Activated CD4-positive, alpha-beta T cell treated with anti-CD3 and anti-CD28 coated beads, Interleukin-2, amount 50 U/mL, for 16 hours (primary cell): ENCODE measurements at places on chromosomes 4 and X.

DNA sequence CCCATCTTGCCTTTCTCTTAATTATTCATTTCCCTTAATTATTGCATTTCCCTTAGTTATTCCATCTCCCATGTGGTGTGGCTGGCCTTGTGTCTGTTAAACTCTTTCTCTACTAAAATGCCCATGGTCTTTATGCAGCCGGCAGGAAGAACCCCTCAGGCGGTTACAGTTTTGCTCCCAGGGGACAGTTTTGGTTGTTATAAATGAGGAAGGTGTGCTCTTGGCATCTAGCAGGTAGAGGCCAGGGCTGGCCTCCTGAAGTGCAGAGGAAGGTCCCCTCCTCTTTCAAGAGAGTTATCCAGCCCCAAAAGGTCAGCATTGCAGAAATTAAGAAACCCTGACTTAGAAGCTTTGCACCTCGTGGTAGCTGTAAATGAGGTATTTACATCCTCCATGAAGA, 18.0 kb downstream of the TBL1X start:
- DNase-seq = no peak

GRCh38 chr4:54484383-54484782, 173.4 kb upstream of the KIT start:
- DNase-seq = no peak

DNA sequence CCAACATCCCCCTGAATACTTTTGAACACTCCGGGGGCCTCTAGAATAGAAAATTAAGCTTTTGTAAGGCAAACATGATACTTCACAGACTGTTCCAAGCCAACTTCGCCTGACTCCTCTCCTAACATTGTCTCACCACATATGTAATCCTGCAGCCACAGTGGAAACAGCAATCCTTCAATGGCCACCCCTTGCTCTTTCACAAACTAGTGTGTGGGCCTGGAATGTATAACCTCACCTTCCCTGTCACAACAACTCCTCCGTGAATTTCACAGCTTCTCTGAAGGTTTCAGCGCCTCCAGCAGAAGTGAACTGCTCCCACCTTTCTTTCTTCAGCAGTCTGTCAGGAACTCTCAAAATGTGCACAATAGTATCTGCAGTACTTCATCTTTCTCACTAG, 185.1 kb downstream of the ADGRL3 start:
- DNase-seq = no peak

DNA sequence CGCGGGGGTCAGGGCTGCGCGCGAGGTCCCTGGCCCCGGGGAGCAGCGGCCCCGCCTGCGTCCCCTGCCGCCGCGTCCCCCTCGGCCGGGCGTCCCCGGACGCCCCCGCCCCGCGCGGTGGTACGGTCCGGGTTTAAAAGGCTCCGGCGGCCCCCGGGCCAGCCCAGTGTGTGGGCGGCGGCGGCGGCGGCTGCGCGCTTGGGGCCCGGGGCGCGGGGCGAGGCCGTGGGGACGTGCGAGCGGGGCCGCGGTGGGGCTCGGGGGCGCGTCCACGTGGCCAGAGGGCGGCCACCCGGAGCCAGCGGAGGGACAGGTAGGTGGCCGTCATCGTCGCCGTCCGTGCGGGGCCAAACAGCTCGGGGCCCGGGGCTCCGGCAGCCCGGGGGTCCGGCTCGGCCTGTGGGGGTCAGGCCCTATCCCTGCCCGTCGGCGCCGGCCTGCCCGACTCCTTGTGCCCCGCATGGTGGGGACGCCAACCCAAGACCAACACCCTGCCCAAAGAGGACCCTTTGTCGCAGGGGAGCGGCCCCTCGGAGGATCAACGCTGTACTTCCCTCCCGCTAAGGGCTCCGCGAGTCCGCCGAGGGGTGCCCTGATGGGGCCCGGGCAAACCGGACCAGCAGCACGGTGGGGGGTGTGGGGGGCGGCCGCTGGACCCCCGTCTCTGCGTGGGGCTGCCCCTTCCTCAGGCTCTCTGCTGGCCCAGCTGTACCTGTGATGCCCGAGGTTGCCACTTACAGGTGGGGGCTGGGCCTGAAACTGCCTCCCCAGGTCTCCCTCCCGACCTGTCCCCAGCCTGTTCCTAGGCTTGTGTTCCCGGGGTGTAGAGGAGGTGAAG, at the start of gene PLXNA3:
Gene PLXNA3 (plus strand): TSS at position 166 of the 838 bp plus-strand sequence. CDS start 1,903 bp downstream, outside the sequence.
- DNase-seq = peak; percentile 35

DNA sequence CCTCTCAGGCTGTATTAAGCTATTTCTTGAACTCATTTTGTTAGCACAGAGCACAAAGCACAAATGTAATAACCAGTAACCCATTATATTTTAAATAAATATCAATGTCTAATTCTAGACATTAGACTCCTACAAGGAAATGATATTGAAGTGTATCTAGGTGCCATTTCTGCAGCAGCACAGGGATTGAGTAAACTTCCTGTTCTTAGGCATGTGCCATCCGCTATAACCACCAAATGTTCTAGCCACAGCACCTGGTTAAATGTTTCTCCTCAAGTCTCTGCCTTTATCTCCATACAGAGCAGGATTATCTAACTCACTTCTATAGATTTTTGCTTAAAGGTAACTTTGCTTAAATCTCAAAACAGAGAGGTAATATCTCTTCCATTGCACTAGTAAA, 51.4 kb downstream of the SGMS2 start:
- DNase-seq = no peak

- DNase-seq = no peak
Measured at GRCh38 chr4:61223385-61223784, 23.3 kb downstream of the ADGRL3 start.

- no peak for DNase-seq
Measured at GRCh38 chr4:164501074-164501473, 252.9 kb upstream of the SMIM31 start.

DNA sequence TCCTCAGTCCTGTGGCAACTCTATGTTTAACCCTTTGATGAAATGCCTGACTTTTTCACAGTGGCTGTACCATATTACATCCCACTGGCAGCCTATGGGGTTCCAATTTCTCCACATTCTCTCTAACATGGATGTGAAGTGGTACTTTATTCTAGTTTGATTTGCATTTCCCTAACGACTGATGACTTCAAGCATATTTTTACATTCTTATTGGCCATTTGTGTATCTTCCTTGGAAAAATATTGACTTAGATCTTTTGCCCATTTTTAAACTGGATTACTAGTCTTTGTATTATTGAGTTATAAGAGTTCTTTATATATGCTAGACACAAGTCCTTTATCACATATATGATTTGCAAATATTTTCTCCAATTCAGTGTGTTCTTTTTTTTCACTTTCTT, 2.1 kb upstream of the RAB39B start:
- no peak for DNase-seq

GRCh38 chr4:139207247-139207646, 30.2 kb upstream of the ELF2 start:
- DNase-seq = no peak

DNA sequence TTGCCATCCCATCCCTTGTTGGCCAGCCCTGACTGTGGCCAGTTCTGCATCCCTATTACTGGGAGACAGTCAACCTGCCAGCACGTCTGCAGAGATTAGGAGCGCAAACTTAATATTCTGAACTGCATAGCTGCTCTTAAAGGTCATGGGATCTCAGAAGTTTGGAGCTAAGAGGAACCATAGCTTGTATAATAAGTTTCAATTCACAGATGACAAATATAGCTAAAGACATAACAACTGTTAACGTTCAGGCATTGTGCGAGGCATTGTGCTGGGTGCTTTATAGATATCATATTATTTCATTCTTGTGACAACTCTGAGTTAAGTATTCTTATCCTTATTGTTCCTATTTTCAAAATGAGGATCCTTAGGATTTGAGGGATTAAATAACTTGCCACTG, 3.7 kb downstream of the SCARB2 start:
- no peak for DNase-seq

- no peak for DNase-seq
Measured at GRCh38 chrX:120774606-120775005, 101.1 kb downstream of the CT47B1 start.

GRCh38 chr4:174805746-174806145, 23.3 kb downstream of the GLRA3 start:
- DNase-seq = no peak

DNA sequence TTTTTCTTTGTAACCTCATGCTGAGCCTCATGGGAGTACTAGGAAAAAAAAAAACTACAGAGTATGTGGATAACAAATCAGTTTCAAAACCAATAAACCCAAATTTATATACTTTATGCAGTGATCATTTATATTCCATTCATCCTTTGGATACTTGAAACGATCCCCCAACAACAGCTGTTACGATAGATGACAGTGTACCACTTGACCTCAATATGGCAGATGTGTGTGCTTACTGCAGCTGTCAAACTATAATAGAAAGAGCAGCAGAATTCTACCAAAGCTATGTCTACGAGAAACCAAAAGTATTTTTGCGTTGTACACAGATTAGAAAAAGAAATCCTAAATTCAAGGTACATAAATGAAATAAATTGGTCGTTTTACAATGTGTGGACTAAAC, 337.8 kb downstream of the PDGFC start:
- no peak for DNase-seq

DNA sequence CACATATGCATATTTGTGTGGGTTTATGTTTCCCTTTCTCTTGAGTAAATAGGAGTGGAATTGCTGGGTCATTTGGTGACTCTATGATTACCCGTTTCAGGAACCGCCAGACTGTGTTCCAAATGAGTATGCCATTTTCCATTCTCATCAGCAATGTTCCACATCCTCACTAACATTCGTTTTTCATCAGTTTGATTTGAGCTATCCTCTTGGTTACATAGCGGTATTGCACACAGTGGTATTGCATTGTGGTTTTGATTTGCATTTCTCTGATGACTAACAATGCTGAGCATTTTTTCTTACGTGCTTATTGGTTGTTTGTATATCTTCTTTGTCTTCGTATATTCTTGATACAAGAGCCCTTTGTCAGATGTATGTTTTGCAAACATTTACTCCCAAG, 218.0 kb upstream of the AMOT start:
- peak; percentile 60 for DNase-seq

DNA sequence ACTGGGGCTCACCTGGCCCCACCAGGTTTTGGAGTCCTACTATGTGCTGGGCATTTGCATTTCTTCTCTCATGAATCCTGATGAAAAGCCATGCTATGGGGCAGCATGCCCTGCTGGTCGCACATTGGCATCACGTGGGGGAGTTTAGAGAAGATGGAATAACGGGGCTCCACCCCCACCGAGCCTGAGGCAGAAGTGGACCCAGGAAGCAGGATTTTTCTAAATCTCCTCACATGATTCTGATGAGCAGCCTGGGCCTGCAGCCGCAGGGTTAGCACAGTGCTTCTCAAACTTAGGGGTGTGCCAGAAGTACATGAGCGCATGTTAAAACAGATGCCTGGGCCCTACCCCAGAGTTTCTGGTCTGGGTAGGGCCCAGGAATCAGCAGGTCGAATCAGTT, 4.6 kb upstream of the SORCS2 start:
- no peak for DNase-seq

DNA sequence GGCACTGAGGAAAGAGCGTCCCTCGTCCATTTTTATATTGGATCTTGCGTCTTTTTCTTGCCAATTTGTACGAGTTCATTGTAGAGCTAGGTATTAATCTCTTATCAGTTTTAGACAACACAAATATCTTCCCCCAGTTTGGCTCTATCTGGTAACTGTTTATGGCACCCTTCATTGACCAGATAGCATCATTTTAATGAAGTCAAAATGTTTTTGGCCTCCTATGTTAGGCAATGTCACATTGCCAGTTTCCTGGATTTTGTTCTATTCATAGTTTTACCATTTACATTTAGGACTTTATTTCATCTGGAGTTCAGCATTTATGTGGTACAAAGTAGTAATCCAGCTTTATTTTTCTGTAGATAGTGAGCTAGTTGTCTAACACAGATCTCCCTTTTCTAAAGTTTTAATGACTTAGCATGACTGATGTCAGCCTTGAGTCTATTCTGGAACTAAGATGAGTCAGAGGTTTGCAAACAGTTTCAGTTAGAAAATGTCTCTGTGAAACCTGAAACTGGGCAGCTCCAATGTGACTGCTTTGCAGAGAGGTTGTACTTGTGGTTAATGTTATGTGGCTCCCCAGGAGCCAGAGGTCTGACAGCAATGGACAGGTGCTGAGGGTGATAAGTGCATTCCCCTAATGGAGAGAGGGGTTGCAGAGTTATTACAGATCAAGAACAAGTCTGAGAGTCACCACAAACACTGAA, 5.3 kb upstream of the STBD1 start:
- peak; percentile 91 for DNase-seq

- no peak for DNase-seq
Measured at GRCh38 chr4:27057053-27057452, 196.4 kb downstream of the STIM2 start.

- no peak for DNase-seq
Measured at GRCh38 chr4:149884529-149885181, 69.0 kb upstream of the IQCM start.

DNA sequence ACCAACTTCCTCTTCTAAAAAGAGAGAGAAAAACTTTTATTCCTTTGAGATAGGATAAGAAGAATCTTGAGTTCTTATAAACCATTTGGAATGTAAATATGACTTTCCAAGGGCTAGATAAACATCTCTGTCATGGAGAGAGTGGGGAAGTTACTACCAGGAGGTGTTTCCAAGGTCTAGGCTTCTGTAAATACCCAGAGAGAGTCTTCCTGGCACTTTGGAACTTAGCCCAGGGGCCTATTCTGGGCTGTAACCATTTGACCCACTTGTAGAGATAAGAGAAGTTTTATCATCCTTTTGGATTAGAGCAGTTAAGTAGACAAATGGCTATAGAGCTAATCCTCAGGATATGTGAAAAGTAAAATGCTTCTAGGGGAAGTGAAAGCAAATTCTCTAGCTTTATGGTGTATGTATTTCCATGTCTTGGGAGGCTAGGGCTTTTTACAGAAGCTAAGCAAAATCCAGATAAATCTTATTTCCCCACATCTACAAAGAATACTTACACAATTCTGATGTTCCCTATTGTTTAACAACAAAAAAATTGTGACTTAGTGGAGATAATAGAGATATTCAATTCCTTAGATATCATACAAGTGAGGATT, 51.1 kb downstream of the MCUB start:
- no peak for DNase-seq

GRCh38 chrX:30887721-30888120, 1.3 kb downstream of the TAB3 start:
- peak; percentile 32 for DNase-seq

GRCh38 chrX:149909324-149910177, 19.8 kb upstream of the HSFX4 start:
- DNase-seq = peak; percentile 60
